Astrocyte of the spinal cord (primary cell): ENCODE measurements at places on chromosomes 5 and 9.

GRCh38 chr9:78618735-78619134 lies 321.8 kb downstream of the PSAT1 start:
- no peak for DNase-seq

DNA sequence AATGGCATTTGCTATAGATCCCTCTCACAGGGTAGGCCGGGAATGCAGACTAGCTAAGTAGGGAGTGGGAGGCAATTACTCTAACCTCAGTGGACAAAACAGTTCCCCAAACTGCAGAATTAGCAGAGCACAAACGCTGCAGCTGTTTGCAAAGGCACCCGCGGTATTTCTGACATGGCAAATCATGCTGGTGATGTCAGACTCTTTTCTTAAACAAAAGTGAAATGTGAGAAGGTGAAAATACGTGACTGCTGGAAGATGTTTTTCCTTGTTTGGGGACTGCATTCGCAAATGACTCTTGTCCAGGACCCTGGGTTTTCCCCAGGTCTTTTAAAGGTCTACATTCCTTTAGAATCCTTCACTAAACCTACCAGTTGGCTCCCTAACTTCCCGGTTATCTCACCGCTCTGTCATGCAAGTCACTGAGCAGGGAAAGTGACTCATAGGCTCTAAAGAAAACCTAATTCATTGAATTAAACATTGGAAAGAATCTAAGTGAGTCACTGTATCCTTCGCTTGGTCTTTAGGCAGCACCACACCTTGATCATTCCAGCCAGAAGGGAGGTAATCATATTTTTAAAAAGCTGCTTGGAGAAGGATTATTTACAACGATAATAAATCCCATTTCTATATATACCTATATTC lies 91.5 kb upstream of the DNAH5 start:
- peak; percentile 98 for DNase-seq

DNA sequence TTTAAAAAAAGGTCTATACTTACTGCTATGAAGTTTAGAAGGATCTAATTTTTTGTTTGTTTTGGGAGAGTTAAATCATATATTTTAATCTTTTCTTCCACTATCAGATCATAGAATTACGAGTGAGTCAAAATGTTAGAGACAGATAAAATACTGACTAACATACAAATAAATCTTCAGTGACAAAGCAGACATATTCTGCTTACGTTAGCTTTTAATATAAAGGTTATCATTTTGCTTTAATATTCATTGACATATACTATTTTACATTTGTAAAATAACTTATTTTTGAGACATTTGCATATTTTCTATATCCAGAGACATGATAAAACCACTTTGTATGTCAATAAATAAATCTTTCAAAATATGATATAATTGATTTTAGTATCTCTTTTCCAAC lies 64.6 kb upstream of the GABRA1 start:
- DNase-seq = no peak

- no peak for DNase-seq
These were observed 1028.6 kb downstream of the CDH9 start for GRCh38 chr5:26009742-26010141.

DNA sequence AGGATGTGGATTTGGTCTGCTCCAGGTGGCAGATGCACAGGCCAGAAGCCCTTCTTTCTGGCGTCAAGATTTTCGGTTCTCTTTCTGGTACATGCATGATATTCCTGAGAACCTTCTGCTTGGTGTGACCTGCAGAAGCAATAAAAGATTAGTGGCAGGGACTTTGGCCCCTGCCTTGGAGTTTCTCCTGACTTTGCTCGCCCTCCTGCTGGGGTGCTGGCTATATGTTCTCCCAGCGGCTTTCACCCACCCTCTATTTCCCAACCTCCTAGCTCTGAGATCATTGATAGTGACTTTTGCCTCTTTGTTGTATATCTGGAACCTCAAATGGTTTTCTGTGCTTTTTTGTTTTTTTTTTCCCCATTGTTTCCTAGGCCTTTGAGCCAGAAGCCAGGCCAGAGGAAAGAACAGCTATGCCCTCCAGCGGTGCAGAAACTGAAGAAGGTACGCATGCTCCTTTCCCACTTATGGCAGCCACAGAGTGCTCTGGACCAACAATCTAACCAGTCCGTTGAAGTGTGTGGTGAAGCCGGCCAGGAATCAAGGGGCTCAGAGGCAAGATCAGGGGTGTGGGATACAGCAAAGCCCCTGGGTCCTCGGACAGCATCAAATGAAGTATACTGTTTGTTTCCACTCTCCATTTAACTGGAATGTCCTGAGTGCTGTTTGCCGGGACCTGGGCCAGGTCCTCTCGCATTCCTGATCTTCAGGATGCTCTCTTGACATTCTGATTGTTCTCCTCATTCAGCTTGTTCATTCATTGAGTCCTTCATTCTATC lies 154.5 kb downstream of the ARHGEF28 start:
- no peak for DNase-seq

DNA sequence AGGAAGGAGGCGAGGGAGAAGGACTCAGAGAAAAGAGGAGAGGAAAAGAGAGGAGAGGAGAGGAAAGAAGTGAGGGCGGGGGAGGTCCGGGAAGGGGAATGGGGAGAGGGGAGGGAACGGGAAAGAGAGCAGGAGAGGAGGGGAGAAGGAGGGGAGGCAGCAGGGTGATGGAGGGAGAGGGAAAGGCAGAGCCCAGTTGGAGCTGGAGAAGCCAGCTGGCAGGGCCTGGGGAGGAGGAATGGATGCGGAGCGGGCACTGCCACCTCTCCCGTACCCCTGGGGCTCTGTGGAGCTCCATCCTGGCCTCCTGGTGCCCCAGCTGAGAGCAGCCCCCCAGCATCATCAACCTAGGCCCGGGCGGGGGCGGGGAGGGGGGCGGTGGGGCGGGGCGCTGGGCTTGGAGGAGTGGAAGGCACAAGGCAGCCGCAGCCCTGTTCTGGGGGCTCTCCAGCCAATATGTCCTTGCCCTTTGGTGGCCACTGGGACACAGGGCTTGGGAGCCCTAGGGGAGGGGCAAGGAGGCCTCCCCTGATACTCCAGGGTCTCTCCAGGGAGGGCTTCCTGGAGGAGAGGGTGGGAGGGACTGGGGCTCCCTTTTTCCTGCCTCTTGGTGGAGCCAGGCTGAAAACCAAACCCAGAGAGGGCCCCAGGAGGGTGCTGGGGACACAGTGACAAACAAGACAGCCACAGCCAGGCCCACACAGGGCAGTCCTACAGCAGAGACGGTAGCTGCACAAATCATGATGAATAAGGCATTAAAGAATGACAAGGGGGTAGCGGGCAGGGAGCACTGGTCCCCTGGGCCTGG lies 123.7 kb downstream of the C9orf50 start:
- DNase-seq = no peak

GRCh38 chr9:78213712-78214111 lies 22.2 kb upstream of the CEP78 start:
- peak; percentile 47 for DNase-seq

GRCh38 chr5:15791859-15792258 lies 291.9 kb downstream of the FBXL7 start:
- DNase-seq = peak; percentile 59

DNA sequence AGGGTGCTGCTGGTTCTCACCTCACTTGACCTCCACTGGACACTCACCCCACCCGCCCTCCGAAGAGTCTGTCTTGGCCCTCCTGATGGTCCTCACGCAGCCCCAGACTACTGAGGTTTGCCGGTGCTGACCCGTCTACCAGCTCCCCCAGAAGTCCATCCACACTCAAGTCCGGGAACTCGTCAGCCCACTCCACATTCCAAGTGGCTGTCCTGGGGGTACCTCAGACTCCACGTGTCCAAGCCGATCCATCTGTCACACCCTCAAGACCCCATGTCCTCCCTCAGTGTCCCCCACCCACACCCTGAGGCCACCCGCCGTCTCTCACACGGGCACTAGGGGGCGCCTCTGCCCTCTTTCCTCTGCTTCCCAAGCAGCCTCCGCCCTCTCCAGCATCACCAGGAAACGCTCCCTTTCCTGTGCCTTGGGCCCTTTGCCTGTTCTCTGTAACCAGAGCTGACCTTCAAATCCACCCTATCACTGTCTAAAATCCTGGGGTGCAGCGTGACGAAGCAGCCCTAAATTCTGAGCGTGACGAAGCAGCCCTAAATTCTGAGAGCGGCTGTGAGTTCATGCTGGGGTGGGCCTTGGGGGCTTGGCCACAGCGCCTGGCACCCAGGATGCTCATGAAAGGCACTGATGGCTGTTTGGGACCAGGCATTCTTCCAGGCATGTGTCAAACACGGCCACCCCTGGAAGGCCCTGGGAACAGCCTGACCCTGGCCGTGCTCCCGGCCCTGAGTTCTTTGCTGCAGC lies 95.7 kb downstream of the KCNT1 start:
- no peak for DNase-seq

DNA sequence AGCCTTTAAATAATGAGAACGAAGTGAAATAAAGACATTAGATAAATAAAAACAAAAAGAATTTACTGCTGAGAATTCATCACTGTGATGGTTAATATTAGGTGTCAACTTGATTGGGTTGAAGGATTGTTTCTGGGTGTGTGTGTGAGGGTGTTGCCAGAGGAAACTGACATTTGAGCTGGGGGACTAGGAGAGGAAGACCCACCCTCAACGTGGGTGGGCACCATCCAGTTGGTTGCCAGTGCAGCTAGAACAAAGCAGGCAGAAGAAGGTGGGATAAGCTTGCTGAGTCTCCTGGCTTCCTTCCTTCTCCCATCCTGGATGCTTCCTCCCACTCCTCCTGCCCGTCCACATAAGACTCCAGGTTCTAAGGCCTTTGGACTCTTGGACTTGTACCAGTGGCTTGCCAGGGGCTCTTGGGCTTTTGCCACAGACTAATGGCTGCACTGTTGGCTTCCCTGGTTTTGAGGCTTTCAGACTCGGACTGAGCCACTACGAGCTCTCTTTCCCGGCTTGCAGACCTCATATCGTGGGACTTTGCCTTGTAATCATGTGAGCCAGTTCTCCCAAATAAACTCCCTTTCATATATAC lies 43.7 kb upstream of the ABL1 start:
- DNase-seq = no peak

DNA sequence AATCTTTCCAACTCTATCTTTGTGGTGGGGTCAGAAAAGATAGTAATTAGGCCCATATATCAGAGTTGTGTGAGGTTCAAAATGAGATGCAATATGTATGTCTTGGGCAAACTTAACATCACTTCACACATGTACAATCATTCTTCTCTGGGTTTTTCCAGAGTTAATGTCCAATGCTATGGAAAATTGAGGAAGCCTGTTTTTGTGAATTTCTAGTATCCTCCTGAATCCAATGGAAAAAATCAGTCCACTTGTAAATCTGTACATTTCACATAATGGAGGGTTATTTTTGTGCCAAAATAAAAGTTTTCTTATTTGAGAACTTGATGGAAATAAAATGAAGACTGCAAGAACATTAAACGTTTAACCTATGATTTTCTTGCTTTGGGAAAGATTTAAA lies 155.6 kb upstream of the SEMA6A start:
- no peak for DNase-seq

DNA sequence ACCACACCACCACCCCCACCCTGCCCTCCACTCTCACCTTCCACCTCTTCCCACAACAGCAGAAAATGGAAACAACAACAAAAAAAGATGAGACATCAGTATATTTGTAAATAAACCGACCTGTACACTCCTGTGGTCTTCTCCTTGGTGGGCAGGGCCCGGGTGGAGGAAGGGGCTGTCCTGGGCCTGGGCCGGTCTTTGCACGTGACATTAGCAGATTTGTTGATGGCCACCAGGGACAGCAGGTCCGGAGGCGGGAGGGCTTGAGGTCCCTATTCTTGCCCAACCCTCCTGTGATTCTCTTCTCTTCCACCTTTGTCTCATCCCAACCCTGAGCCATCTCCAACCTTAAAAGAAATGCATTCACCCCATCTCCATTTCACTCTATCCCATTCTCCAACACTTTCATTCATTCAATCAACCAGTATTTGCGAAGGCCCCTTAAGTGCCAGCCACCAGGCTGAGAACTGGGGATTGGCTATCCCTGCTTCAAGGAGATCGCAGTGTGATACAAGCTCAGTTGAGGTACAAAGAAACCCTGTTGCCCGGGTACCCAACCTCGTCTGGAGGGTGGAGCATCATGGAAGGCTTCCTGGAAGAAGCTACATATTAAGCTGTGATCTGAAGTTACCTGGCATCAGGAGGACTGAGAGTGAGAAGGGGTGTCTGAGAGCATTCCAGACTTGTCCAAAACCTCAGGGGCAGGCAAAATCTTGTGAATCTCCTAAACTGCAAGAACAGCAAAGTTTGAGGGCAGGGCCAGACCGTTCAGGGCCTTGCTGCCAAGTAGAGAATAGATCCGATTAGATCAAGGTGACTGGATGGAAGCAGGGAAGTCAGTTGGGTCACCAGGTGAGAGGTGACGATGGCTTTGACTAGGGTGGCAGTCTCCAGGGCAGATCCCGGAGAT lies 87.4 kb downstream of the LMX1B start:
- DNase-seq = no peak

- DNase-seq = no peak
These were observed 49.8 kb downstream of the ROR2 start for GRCh38 chr9:91900055-91900796.

DNA sequence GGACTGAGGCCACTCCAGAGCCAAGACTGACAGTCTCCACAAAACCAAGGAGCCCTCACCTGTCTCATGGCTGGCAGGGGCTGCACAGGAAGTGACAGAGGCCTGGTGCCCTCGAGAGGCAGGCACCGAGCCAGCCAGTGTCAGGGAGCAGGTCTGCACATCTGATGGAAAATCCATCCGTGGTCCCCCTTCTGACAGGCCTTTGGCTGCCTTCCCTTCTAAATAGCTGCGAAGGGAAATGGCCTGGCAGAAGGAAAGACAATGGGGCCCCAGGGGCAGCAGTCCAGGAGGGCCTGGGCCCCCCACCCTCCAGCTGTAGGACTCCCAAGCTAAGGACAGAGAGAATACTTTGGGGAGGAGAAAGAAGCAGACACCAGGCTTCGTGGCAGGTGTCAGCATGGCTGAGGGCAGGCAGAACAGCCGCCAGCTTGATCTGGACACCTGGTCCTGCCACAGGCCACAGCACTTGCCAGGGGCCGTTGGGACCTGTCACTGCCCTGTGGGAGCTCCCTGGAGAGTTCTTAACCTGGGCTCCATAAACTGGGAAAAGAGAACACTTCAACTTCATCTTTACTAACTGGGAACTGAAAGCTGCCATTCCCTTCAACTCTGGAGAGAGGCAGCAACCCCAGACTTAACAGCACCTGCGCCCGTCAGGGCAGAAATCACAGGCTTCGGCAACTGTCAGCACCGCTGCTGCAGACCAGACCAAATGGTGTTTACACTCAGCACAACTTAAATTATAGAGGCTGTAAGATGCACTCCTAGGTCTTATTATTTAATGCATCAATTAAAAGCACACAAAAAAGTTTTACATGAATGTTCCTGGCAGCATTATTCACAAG lies 22.0 kb downstream of the ADAMTS2 start:
- no peak for DNase-seq

GRCh38 chr5:878125-878524 lies 14.5 kb downstream of the BRD9 start:
- DNase-seq = no peak

GRCh38 chr5:27568811-27569210 lies 530.4 kb upstream of the CDH9 start:
- DNase-seq = peak; percentile 22

DNA sequence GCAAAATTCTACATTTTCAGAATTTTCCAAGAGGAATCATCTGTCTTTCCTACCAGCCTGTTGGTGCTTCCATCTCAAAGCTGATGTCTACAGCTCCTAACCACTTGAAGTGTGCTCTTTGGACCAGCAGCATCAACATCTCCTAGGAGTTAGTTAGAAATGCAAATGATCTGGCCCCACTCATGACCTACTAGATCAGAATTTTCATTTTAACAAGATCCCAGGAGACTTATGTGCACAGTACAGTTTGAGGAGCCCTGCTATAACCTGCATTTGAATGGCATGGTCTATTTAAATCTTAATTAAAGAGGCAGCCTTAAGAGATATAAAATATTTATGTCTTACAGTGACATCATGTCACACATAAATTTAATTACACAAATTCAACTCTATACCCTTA lies 33.8 kb downstream of the ITK start:
- DNase-seq = no peak
